ENCODE measurements at places on chromosomes 12 and 14.

- no peak for DNase-seq
These were observed 90.0 kb upstream of the SLC38A4 start for GRCh38 chr12:46915836-46916235.

GRCh38 chr12:18313306-18313705 lies 52.0 kb downstream of the PIK3C2G start:
- no peak for DNase-seq

- peak; percentile 44 for DNase-seq
These were observed 240.1 kb upstream of the OR4E1 start for GRCh38 chr14:21913759-21914158.

- no peak for DNase-seq
These were observed 78.5 kb downstream of the VCPKMT start for GRCh38 chr14:50037852-50038251.

- DNase-seq: no peak
These were observed 170.8 kb downstream of the ESR2 start for GRCh38 chr14:64123241-64123822.

DNA sequence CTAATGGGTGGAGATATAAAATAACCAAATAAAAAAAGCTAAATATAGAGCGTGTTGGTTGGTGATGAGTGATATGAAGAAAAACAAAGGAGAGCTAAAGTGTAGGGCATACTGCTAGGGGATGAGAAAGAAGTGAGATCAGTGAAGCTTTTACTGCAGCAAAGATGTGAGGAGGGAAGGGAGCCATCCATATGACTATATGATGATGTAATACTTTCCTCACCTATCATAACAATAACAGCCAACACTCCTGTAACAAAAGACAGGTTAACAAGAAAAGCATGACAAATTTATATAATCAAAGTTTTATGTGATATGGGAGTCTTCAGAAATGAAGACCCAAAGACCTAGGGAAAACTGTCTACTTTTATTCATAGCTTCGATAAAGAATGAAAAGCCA lies 57.4 kb upstream of the LRFN5 start:
- no peak for DNase-seq

DNA sequence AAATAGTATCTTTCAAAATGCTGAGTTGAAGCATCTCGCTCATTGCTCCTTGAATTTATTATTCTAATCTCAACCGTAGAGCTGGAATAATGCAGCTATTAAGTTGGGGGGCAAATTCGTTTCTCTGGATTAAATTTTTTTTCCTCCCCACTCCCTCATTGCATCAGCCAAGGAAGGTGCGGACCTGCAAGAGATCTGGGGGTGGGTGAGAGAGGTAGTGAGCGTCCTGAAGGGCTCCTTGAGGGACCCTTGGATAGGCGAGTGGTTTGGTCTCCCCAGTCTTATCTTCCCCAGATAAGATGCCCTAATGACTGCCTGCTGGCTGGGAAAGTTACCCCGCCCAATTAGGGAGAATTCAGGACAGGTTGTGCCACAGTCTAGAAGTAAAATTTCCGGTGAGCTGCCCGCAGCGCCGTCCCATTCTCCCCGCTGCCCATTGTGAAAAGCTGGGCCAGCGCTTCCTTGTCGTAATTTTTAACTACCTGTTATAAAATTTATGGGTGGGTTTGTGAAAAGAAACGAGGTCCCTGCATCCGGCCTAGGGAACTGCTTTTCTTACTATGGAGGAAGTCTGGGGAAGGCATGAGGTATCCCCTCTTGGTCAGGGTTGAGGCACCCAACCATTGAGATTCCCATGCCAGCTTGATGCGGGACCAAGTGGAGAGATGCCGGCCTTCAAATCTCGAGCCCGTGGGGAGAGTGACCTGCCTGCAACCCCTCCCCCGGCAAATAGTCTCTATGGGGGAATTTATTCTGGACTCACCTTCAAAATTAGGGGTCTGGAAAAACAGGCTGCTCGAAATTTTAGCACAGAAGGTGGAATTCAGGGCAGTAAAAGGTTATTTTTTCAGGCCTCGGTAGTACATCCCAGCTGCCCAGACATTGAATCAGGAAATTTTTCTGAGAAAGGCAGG lies 6.5 kb downstream of the HOXC8 start:
- DNase-seq: no peak

- no peak for DNase-seq
These were observed 1406.8 kb upstream of the TMEM132C start for GRCh38 chr12:126860210-126860609.

- no peak for DNase-seq
These were observed 243.7 kb downstream of the SLC16A7 start for GRCh38 chr12:59839514-59839913.

DNA sequence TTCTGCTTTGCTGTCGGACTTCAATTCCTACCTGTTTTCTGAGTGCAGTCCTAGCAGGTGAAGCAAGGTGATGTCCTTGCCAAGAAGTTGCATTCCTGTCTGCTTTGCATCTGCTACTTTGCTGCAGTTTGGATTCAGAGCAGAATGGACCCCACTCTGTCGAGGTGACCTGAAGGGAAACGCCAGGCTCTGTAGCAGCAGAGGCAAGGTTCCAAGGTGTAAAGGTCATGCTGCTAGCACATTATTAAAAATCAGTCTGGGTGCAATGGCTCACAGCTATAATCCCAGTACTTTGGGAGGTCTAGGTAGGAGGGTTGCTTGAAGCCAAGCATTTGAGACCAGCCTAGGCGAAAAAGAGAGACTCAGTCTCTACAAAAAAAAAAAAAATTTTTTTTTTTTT lies 17.3 kb upstream of the ALDH2 start:
- no peak for DNase-seq

- DNase-seq: peak; percentile 7
These were observed 38.6 kb upstream of the DBX2 start for GRCh38 chr12:45089411-45090075.

GRCh38 chr14:90661866-90662265 lies 154.4 kb downstream of the TTC7B start:
- peak; percentile 58 for DNase-seq

DNA sequence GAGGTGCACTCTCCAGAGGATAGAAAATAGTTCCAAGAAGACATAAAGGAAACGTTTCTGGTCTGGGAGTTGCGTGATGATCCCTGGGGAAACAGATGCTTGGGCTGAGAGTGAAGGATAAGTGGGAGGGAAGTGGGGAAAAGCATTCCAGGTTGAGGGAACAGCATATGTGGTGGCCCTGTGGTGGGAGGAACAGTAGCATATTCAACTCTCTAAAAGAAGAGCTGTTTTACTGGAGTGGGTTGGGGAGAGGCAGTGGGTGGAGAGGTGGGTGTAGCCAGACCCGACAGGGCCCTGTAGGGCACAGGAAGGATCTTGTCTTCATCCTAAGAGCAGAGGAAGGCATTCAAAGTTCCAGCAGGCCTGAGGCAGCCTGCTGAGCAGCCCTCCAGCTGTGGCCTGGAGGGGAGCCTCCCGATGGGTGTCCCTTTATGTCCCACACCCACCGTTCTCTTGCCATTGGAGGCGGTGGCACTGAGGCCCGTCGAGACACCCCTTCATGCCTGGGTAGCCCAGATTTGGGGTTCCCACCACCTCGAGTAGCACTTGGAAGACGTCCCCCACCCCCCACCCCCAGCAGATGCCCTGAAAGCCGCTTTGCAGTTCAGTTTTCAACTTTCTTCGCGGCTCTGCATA lies 310.5 kb upstream of the FKBP4 start:
- DNase-seq: no peak

DNA sequence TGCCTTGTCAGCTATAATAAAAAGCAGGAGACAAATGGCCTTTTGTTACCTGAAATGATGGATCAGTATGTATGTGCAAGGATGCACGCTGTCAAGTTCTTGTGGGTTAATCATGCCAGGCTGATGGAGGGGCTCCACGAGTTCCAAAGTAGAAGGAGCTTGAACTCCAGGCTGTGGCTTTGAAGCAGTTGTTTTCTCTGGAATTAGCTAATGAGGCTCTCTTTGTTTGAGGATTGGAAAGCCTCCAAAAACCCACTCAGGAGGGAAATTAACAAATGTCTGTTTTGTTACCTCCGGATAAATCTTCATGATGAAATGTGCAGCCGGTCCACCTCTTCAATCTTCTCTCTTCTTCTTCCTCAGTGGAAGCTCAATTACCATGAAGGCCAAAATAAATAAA lies 605.5 kb downstream of the DIO2 start:
- DNase-seq: peak; percentile 86

DNA sequence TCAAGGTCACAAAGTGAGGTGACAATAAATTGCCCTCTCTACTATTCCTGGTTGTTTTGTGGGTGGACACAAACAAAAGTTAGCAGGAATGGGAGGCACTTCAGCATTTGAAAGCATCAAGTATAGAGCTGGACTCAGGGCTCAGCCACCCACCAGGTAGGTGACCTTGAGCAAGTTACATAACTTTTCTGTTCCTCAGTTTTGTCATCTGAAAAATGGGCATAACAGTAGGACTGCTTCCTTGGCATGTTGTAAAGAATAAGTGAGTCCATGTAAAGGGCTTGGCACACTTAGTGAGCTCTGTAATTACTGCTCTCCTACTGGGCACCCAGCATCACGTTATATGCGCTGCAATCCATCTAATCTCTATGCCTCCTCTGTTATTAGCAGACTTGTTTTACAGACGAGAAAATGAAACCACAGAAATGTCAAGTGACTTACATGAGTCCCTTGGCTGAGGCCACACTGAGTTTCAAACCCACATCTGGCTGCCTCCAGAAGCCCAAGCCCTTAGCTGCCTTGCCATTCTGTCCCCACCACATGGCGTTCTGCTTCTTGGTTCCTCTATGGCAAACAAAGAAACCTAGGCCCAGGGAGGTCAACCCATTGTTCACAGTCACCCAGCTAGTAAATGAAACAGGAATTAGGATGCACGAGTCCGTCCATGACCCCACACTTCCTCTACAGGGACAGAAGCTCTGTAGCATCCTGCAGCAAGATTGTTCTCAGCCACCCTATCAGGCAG lies 63.2 kb upstream of the SLC24A4 start:
- DNase-seq: no peak

GRCh38 chr12:69240631-69240995 lies 1.2 kb downstream of the CPSF6 start:
- DNase-seq: no peak

DNA sequence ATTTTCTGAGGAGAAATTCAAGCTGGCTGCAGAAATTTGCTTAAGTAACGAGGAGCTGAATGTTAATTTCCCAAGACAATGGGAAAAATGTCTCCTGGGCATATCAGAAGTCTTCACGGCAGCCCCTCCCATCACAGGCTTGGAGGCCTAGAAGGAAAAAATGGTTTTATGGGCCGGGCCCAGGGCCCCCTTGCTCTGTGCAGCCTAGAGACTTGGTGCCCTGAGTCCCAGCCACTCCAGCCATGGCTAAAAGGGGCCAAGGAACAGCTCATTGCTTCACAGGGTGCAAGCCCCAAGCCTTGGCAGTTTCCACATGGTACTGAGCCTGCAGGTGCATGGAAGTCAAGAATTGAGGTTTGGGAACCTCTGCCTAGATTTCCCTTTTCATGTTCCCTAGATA lies 24.3 kb upstream of the HSP90AA1 start:
- DNase-seq: no peak

DNA sequence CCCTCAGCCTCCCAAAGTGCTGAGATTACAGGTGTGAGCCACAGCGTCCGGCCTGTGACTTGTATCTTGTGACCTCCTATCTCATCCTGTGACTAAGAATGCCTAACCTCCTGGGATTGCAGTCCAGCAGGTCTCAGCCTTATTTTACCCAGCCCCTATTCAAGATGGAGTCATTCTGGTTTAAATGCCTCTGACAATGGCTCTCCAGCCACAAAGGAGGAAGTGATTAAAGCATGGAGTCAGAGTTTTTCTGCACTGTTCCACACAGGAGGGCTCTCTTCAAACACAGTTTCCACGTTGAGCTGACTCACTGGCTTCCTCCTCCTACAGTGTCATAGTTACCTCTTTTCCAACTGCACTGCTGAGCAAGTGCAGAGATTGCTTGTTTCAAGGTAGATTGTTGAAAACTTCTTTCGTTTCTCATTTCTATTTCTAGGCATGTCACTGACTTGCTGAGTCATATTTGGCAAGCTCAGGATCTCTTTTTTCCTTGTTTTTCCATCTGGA lies 383.8 kb downstream of the PCNX1 start:
- DNase-seq: no peak

DNA sequence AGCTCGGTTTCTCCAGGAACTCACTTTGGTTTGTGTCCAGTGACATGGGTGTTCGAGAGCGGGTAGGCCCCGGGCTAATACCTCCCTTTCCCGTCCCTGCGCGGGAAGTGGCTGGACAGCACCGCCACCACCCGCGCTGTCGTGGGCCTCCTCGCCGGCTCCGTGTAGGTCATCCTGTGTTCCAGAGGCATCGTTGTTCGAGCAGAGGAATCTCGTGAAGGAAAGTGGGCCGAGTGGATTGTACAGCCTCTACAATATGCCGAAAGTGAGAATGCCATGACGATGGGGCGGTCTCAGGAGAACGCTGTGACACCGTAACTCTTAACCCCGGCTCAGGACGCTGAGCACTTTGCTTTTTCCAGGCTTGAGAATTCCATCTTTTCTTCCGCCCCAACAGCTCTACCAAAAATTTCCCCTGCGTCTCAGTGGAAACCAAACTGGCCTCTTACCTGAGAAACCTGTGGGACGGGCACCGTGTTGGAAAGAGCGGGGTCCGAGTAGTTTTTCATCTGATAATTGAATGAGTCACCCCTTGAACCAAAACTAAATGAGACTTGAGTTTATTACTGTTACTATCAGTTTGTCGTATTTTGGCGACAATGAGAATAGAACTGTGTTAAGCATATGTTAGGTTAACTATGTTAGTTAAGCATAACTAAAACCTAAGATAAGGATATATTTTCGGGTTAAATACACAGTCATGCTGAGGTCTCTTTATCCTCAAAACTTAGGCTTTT lies 510 bp downstream of the EIF2S1 start:
- DNase-seq: no peak

DNA sequence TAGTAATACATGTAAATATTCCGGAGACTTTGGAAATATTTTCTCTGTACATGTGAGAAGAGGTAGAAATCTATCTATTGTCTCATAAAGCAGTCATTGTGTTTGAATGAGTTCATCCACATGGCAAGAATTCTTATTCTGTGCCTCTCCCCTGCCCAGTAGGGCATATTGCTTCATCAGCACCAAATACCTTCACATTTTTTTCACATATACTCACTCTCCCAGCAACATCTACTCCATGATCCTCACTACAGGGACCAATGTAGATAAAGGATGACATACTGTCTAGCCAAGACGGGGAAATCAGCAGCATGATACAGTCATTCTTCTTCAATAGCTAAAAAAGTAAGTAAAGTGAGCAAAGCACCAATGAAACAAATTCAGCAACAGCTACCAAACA lies 1.3 kb upstream of the TAS2R14 start:
- DNase-seq: no peak

DNA sequence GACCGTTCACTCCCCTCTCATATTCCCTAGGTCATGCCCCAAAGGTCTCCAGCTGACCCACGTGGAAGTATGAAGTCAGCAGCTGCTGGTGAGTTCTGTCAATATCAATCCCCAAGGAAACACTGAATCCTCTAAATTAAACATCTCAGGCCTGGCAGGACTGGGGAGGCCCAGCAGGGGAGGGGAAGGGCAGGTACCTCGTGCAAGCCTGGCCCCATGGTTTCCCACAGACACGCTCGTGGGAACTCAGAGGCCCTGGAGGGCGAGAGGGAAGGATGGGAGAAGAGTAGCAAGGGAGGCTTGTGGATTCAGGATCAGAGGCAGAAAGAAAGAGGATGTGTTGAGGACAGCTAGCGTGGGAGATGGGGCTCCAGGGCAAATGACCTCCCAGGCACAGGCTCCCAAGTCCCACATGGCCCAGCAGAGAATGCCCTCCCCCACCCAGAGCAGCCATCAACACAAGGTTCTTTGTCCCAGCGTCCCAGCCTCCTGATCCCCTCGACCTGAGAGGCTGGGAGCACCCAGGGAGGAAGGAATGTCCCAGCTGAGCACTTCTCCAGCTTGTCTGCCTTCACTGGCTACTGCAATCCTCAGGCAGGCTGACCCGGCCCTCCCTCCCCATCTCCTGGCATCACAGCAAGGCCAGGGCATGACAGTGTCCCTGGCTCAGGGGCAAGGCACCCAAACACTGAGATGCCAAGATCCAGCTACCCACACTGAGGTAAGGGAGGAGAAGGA lies 20.1 kb upstream of the RPLP0 start:
- no peak for DNase-seq
